ENCODE measurements at places on chromosomes 12 and 14.

DNA sequence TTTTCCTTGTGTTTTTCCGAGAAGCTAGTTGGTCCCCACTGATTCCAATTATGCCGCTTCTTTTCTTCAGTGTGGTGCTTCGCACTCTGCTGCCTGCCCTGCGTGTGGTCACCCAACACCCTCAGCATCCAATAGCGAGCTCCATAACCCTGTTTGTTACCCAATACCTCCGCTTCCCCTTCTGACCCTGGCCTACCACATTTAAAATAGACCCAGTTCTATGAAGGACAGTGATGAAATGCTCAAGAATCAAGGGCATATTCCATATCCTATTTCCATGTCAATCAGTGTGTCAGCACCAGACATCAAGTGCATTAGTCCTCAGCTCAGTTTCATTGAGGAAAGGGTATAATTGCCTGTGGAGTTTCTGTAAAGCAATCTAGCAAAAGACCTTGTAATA is 9.5 kb downstream of the NDRG2 start:
- DNase-seq, result no peak

DNA sequence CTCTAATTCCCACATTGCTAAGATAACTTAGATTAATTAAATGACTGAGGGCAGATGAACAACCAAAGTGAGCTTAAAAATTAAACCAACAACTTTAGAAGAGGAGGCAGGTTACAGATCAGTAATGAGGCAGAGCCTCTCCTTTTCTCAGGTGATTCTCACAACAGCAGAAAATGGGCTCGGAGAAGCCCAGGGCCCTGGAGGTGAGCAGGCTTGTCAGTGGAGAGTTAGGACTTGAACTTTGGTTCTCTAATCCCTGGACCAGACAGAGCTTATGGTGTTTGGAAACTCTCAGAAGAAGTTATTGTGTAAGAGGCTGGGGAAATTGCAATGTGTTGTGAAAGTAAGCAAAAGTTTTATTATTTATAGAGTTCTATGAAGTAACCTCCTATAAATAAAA is 2.8 kb downstream of the TRHDE start:
- DNase-seq, result no peak

DNA sequence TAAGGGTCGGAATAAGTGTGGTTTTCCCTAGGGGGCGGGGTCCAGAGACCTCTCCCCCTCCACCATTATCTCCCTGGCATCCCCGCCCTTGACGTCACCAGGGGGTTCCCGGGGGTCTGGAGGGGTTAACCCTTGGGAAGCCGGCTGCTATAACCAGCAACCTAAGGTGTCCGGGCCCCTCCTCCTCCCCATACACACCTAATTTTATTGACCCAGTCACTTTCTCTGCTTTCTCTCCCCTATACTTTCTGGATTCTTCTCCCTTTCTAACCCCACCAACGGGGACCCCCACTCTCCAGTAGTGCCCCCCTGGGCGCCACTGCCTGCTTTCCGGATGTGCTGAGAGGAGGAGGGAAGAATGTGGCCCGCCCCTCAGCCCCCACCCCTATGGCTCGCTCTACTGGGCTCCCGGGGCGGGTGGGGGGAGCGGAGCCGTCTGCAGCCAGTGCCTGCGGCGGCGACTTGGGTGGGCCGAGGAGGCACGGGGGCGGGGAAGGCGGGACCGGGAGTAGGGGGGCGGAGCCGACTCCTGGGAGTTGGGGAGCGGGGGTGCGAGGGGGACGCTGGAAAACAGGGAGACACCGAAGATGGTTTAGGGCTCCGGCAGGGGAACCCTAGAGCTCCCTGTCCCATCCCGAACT is 1.8 kb downstream of the GLI1 start:
- DNase-seq, result no peak

GRCh38 chr12:96210376-96211055 is 16.3 kb downstream of the ELK3 start:
- no peak for DNase-seq

- no peak for DNase-seq
Measured at GRCh38 chr12:76942267-76942666, 63.4 kb upstream of the CSRP2 start.

DNA sequence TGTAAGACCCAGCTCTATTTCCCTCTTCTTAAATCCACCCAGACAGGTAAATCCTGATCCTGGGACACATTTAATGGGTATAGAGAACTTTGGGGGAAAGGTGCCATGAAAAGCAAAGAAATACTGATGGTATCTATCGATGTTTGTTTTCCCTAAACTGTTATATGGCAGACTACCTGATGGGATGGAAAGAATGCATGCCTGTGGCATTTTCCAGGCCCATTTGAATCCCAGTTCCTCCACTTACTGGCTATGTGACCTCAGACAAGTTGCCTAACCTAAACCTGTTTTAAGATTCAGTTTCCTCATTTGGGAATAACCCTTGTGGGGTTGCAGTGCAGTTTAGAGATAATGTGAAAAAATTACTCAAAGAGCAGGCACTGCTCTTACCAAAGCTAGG is 404.5 kb downstream of the FUT8 start:
- DNase-seq, result no peak

DNA sequence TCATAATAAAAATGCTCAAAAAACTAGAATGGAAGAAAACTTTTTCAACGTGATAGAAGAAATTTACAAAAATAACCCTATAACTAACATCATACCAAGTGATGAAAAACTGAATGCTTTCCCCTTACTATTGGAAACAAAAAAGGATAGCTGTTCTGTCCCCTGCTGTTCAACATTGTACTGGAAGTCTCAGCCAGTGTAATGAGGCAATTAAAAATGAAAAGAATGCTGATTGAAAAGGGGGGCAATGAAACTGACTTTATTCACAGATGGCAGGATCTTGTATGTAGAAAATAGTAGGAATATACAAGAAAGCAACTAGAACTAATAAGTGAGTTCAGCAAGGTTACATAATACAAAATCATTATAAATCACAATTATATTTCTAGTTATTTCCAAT is 337.9 kb upstream of the KITLG start:
- no peak for DNase-seq

- DNase-seq, result no peak
Measured at GRCh38 chr14:91413547-91414474, 3.8 kb downstream of the CCDC88C start.

GRCh38 chr12:30414507-30414906 is 281.2 kb downstream of the IPO8 start:
- DNase-seq, result no peak

DNA sequence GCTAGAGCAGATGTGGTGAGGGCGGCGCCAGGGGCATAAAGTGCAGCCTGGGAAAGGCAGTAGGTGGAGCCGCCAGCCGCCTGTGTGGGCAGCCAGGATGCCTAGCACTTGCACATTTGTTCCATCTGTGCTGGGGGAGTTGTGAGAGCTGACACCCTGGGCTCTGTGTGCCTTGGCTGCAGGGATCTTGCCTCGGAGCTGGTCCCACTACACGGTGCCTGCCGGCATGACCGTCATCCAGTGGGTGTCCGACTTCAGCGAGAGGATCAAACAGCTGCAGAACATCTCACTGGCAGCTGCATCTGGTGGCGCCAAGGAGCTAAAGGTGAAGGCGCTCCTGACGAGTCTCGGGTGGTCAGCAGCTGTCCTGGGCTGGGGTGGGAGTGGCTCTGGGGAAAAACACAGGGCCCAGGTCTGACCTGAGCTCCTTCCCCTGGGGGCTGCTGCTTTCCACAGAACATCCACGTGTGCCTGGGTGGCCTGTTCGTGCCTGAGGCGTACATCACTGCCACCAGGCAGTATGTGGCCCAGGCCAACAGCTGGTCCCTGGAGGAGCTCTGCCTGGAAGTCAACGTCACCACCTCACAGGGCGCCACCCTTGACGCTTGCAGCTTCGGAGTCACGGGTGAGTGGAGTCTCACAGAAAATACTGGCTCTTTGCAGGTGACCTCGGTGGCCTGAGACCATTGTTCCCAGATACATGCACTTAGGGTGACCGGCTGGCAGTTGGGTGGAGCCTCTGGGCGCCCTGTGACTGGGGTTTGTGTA is 37.4 kb downstream of the HSP90AA1 start:
- no peak for DNase-seq

DNA sequence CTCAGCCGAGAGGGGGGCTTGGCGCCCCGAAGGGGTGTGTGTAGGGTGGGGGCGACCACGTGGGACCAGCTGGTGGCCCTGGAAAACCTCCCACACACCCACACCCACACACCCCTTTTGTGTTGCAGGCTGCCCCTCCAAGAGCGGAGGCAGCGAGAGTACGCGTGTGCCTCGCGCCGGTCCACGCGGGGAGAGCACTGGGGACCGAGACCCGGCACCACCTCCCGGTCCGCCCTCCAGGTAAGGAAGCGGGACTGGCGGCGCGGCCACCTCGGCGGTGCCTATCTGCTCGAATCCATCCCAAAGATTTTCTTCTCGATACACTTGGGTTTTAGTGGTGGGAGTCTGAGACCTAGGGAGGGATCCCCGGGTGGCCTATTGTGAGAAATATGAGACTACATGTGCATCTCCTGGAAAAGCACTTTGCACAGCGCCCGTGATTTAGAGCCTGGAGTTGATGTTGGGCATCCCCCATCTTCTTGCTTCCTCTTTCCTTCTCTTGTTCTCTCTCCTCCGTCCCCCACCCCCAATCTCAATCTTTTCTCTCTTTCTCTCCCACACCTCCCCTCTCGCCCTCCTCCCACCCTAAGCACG is 393 bp downstream of the SYT1 start:
- no peak for DNase-seq

GRCh38 chr14:67188326-67188725 is 914 bp upstream of the GARIN2 start:
- DNase-seq, result no peak

DNA sequence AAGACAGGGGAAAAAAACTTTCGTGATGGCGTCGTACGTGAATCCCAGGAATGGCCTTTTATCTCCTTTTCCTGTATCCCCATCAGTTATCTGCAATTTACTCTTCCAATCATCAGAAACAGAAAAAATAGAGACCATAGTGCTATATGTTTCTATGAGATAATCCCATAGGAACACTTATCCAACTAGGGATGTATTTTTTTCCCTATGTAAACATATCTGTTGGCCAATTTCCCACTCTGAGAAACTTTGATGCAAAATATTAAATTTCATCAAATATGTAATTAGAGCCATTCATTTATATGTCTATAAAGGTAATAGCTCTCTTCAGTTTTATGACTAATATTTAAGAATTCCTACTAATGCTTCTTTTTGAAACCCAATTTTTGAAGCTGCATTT is at the start of gene OR4K13:
Gene OR4K13, minus strand, starts transcription at position 101 of the 400 bp plus-strand sequence. CDS start 1,280 bp downstream, outside the sequence.
- no peak for DNase-seq

DNA sequence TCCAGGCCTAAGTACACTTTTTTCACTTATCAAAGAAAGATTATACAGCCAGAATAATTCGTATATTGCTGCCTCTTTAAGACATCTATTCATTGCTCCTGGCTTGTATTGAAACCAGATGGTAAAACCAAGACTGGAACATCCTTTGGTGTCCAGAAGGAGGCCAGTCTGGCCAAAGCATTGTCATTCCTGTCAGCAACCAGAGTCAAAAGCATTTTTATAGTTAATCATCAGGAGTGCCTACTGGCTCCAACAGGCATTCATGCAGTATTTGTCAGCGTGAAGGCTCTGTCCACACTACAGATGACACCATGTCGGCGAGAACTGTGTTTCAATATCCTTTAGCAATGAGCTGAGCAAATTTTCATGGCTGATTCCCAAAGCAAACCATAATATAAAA is 118.0 kb upstream of the G2E3 start:
- no peak for DNase-seq

- no peak for DNase-seq
Measured at GRCh38 chr14:74577247-74577947, 34.6 kb downstream of the LTBP2 start.

GRCh38 chr14:31926123-31926522 is 151.0 kb upstream of the ARHGAP5 start:
- DNase-seq, result no peak

- no peak for DNase-seq
Measured at GRCh38 chr14:53519137-53519536, 366.0 kb upstream of the DDHD1 start.
